T-helper 2 cell treated with Interferon-gamma antibody and Interleukin-4, amounts not matched to agents 5 μg/mL and 100 μg/mL, for 36 hours (primary cell): ENCODE measurements at places on chromosomes 6 and 20.

DNA sequence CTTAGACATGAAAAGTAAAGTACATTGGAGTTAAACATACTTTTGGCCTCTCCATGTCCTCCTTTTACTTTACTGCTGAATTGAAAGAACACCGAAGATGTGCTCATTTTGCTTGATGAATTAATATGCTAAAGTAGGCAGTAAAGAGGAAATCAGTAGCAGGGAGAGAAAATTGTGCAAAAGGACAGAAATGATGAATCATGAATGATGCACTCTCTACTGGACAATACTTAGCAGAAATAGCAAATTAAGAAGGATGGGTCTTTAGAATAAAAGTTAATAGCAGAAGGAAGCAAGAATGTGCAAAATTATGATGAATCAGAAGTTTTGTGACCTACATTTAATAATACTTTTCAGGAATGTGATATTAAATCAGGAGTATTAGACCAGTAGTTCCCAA is 8.4 kb upstream of the SPINT3 start:
- H3K4me1 ChIP-seq: no peaks in the 10 kb centered on the region
- H3K4me3 ChIP-seq: no peak overlapping the region
- DNase-seq: no peak
- H3K27me3 ChIP-seq: peaks cover 11% of the 10 kb centered on the region
- H3K36me3 ChIP-seq: no peaks in the 10 kb centered on the region
- no peak overlapping the region for H3K27ac ChIP-seq

DNA sequence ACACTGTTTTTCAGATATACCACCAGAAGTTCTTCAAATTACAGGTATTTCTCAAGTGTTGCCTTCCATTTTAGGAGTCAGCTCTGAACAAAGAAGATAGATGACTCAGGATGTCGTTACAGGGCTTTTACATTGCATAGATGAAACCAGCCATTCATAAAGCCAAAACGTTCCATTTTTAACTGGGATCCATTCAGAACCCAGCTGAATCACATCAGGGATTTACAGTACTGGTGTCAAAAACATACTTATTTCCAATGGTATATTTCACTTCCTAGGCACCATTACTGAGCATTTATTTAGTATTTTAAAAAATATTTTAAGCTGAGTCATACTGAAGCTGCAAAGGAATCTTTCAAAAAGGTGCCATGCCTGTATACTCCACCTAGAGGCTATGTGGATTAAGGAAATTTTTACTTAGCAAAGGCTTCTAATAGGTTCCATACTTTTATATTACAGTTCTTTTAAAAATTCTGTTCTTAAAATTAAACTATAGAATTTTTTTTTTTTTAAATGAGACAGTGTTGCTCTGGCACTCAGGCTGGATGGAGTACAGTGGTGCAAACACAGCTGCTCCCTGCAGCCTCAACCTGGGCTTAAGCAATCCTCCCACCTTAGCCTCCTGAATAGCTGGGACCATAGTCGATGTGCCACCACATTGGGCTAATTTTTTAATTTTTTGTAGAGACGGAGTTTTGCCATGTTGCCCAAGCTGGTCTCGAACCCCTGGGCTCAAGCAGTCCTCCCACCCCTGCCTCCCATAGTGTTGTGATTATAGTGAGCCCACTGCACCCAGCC is 2.6 kb downstream of the ASF1A start:
- peaks cover 40% of the 10 kb centered on the region for H3K36me3 ChIP-seq
- peaks cover 55% of the 10 kb centered on the region for H3K4me1 ChIP-seq
- peak overlapping the region; percentile 84 for H3K4me3 ChIP-seq
- H3K27ac ChIP-seq: peak overlapping the region; percentile 92

- peaks cover 5% of the 10 kb centered on the region for H3K4me1 ChIP-seq
- H3K27me3 ChIP-seq: no peaks in the 10 kb centered on the region
- H3K36me3 ChIP-seq: peaks cover 7% of the 10 kb centered on the region
- DNase-seq: no peak
- no peak overlapping the region for H3K4me3 ChIP-seq
Observed at GRCh38 chr6:14474816-14475215, 357.2 kb downstream of the CD83 start.

GRCh38 chr6:35343835-35344550 is 1.6 kb downstream of the PPARD start:
- H3K4me1 ChIP-seq: peaks cover 40% of the 10 kb centered on the region
- H3K27me3 ChIP-seq: no peaks in the 10 kb centered on the region
- H3K4me3 ChIP-seq: peak overlapping the region; percentile 92
- no peak for DNase-seq

DNA sequence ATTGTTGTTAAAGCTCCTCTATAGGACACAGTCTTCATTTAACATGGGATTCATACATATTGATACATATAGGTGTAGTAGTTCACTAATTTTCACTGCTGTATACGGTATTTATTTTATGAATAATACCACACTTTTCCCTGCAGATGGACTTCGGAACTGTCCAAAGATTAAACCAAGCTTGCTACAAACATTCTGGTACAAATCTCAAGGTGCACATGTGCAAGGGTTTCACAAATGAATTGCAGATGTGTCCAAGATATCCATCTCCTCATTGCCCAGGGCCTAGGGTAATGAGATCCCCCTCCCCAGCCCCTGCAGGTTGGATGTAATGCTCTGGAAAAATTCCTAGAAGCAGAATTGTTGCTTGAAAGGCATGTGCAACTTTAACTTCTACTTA is 31.4 kb downstream of the DTNBP1 start:
- H3K36me3 ChIP-seq: peaks cover 25% of the 10 kb centered on the region
- no peak for DNase-seq
- H3K4me3 ChIP-seq: no peak overlapping the region
- H3K4me1 ChIP-seq: peaks cover 30% of the 10 kb centered on the region

DNA sequence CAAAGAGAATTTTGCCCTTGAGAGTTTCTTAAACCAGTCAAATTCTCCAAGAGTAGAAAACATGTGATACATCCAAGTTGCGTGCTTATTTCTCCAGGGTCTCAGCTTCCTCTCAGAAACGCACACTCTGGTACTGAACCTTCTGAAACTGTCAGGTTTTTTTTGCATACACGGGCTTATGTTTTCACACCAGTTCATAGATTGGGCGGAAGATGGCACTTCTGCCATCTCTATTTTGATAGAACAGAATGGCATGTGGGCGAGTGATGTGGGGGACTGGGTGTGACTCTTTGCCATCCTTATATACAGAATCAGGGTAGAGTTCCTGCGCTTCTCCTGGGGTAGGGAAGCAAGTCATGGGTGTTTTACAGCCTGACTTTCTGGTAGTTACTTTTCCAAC is 56.4 kb downstream of the ADTRP start:
- no peak overlapping the region for H3K4me3 ChIP-seq
- no peak for DNase-seq
- H3K27ac ChIP-seq: no peak overlapping the region
- no peaks in the 10 kb centered on the region for H3K27me3 ChIP-seq

DNA sequence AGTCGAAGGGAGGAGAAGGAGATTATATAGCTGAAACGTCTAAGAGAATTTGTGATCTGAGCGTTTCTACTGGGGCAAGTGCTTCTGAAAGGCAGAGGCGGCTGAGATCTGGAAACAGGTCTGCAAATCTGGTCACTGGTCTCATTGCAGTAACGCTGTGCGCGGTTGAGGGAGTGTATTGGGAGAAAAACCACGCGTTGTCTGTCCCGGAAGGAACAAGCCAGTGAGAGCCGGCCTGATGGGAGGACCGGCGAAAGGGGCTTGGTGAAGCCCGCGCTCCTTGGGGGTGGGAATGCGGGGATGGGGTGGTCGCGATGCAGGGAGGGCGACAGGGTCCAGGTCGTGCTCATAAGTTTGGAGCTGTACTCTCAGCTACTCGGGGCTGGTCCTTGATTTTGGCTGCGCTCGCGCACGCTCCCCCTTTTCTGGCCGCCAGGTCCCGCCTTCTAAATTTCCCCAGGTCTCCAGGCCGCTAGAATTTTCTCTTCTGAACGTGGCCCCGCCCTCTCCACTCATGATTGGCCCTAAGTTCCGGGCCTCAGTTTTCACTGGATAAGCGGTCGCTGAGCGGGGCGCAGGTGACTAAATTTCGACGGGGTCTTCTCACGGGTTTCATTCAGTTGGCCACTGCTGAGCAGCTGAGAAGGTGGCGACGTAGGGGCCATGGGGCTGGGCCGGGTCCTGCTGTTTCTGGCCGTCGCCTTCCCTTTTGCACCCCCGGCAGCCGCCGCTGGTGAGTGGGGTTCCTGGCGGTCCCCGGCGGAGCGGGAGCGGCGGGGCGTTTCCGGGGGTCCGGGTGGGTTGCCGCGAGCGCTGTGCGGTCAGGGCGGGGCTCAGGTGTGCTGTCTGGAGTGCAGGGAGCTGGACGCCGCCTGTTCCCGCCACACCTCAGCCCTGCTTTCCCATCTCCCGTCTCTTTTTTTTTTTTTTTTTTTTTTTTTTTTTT is at the start of gene MICB:
TSS of gene MICB (plus strand) at position 615 of the 946 bp plus-strand sequence. CDS start at position 664, 49 bp downstream.
- DNase-seq: peak; percentile 83
- H3K4me1 ChIP-seq: peaks cover 46% of the 10 kb centered on the region
- H3K27me3 ChIP-seq: no peaks in the 10 kb centered on the region
- peak within 1 kb of the TSS; percentile 93 for H3K4me3 ChIP-seq

DNA sequence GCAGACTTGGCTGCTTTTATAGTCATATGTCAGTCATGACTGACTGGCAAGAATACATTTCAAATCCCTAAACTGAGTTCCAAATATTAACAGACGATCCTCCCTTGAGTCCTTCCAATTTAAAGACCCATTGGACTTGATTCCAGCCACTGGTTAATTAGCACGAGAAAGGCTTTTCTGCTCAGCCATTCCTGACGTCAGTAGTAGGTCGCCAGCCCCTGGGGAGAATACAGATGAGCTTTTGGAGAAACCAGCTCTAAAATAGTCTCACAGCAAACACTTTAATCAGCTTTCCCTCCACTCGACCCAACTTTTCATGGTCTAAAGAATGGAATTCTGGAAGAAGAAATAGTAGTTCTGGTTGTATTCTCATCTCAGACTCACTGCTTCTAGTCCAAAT is 91.6 kb downstream of the SLC22A3 start:
- H3K36me3 ChIP-seq: no peaks in the 10 kb centered on the region
- H3K27me3 ChIP-seq: peaks cover 36% of the 10 kb centered on the region
- H3K4me1 ChIP-seq: peaks cover 8% of the 10 kb centered on the region
- DNase-seq: no peak
- H3K4me3 ChIP-seq: no peak overlapping the region

DNA sequence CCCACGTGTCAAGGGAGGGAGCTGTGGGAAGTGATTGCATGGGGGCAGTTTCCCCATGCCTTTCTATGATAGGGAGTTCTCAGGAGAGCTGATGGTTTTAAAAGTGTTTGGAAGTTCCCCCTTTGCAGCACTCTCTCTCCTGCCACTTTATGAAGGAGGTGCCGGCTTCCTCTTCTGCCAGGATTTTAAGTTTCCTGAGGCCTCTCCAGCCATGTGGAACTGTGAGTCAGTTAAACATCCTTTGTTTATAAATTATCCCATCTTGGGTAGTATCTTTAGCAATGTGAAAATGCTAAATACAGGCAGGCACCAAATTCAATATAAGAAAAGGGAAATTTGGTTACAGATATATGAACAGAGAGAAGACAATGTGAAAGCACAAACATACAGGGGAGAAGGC is 96.4 kb upstream of the EPHA7 start:
- H3K27me3 ChIP-seq: no peaks in the 10 kb centered on the region
- no peak overlapping the region for H3K27ac ChIP-seq
- H3K4me1 ChIP-seq: no peaks in the 10 kb centered on the region
- DNase-seq: no peak
- H3K36me3 ChIP-seq: no peaks in the 10 kb centered on the region

GRCh38 chr6:85712346-85712745 is 69.7 kb upstream of the SYNCRIP start:
- H3K4me3 ChIP-seq: no peak overlapping the region
- no peaks in the 10 kb centered on the region for H3K36me3 ChIP-seq
- H3K4me1 ChIP-seq: no peaks in the 10 kb centered on the region
- no peak for DNase-seq

DNA sequence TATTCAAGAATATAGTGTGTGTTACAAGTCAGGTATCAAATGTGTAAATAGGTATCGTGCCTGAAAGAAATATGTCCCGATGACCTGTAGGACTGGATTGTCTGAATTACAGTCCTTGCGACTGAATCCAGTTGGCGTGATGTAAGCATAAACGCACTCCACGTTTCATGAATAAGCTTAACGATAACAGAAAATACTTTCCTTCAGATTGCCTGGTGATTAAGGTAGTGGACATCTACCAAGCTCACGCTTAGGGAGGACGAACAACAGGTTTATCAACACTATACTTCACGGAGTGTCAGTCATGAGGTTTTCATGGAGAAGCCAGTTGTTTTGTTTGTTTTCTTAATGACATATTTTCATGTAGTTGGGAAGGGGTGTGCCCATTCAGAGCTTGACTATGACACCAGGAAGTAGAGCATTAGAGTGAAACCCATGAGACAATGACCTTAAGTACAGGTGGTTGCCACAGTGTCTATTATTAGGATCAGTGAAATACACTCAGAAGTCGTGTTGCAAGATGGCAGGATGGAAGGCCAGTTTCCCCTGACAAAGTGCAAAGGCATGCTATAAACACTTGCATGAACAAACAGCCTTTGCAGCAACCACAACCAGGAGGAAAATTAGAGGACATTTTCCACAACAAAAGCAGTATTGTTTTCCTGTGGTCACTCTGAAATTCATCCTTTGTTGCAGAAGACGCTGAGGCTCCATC is 305.8 kb upstream of the PRDM1 start:
- no peak overlapping the region for H3K4me3 ChIP-seq
- no peak for DNase-seq
- H3K4me1 ChIP-seq: peaks cover 44% of the 10 kb centered on the region
- H3K27ac ChIP-seq: no peak overlapping the region
